ENCODE measurements at places on chromosomes 13 and 19. TPM values are rescaled to one million over a fixed set of nuclear protein-coding genes. Genes with fewer than 3 reads are reported as not detected.

DNA sequence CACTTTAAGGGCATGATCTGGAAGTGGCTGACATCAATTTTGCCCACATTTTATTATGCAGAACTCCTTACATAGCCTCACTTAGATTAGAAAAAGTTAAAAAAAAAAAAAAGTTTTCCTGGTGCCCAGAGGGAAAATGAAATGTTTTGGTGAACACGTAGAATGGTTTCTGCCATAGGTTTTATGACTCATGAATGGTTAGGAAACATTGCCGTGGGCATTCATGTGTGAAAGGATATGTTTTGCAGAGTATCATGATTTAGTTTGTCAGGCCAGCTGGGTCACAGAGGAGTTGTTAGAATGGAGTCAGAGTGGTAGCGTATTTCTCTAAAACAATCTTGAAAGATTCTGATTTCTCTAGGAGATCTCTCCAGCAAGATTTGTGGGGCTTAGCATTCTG is 133.8 kb downstream of the MRPL57 start:
- no peak for DNase-seq

DNA sequence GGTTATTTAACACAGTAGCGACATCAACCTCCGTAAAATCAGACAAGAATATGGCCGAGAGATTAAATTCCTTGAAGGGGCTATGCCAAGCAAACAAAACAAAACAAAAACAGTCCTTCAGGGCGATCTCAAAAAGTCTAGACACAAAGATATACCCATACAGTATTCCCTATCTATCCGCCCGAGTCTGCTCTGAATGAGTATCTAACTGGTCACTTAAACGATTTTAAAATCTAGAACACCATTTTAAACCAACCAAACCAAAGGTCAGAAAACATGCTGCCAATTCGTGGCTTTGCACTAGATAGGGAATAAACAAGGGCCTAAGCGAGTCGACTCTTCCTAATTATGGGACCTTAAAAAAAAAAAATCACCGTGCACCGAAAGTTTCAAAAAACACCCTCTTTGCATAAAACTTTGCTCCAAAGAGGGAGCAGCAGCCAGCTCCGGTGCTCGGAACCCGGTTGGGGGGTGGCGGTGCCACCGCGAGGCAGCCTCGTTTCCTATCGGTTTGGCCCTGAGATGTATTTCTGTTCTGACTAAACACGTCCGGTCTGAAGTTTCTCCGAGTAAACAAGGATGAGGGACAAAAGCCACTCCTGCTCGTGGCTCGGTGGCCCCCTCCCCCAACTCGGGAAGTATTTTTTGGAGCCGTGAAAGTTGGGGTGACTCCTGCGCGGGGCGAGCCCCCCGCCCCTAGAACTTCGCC is 1.8 kb downstream of the HMGB1 start:
- peak; percentile 89 for DNase-seq

DNA sequence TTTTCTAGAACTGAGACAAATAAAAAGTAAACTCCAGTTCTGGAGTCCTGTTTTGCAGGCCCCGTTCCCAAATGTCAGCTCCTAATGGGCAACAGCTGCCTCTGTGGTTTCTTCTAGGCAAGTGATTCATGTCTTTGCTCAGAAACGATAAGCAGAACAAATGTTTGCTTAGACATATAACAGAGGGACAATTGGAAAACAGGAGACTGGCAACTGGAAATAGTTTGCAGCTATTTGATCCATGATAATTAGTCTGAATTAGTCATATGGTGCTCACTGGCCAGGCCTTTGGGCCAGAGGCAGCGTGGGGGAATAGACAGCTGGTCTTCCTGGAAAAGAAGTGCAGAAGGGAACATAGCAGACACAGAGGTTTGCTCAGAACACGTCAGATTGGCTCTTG is 29.2 kb upstream of the TSHZ3 start:
- no peak for DNase-seq

DNA sequence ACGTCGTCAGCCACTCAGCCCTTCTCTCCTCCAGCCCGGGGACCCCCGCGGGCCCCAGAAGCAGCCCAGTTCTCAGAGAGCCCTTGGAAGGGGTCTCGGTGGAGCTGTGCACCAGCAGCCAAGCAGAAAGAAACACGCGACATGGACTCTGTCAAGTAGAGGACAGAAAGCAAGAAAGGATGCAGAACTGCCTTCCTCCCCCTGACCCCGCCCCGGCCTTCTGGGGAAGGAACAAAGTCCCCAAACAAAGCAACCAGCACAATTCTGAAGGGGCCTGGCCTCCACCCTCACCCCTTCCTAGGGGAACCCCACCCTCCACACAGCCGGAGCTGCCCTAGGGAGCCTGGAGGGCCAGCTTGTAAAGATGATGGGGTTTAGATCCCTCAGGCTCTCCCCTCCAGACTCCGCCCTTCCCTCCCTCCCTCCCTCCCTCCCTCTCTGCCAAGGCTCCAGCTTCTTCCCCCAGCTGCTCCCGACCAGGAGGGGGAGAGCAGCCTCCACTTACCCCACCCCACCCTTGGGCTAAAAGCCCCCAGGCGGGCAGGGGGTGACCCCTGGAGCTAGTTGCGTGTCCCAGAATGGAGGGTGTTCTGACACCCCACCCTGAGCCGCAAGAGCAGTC is 7.8 kb downstream of the LYL1 start:
- no peak for DNase-seq

PRSS57 gene
- total RNA-seq = not detected

GRCh38 chr19:51407511-51408131 is 9.8 kb downstream of the SIGLEC10 start:
- peak; percentile 56 for DNase-seq

GRCh38 chr19:42468273-42468796 is 25.6 kb upstream of the CXCL17 start:
- DNase-seq = no peak

KCTD4 gene
- not detected for total RNA-seq

DNA sequence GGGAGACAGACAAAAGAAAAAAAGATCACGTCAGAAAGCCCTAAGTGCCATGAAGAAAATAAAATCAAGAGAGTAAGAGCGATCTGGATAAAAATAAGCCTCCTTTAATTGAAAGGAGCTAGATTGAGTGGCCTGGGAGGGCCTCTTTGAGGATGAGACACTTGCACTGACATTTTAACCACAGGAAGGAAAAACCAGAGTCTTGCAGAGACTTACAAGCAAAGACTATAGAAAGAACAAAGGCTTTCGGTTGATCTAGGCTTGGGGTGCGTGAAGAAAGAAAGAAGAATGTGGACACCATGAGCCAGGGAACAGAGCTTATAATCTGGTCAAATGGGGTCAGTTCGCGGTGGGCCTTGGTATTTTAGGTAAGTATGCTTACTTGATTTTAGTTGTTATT is 342.7 kb downstream of the COG6 start:
- peak; percentile 41 for DNase-seq

- no peak for DNase-seq
Measured at GRCh38 chr13:113601166-113602070, 16.9 kb downstream of the TFDP1 start.

- DNase-seq = no peak
Measured at GRCh38 chr13:63190219-63190618, 1774.6 kb upstream of the PCDH20 start.

GRCh38 chr13:100483841-100484381 is 104.7 kb downstream of the GGACT start:
- DNase-seq = no peak

DNA sequence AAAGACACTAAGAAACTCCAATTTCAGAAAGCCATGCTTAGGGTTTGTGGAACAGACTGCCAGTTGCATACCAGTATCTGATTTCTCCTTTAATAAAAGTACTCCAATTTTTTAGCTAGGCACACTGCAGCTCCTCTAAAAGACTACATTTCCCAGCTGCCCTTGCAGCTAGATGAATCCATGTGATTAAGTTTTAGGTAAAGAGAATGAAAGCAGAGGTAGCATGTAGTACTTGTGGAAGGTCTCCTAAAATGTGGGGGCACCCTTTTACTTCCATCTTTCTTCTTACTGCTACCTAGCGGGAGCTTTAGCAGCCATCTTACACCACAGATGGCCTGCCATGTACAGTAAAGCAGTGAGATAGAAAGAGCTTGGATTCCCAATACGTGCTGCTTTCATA is 33.0 kb upstream of the TSC22D1 start:
- DNase-seq = no peak

- peak; percentile 26 for DNase-seq
Measured at GRCh38 chr19:28468701-28469459, 744.1 kb downstream of the UQCRFS1 start.

SSC5D gene
- total RNA-seq = 0.48 TPM

GRCh38 chr13:42322806-42323205 is 50.9 kb downstream of the AKAP11 start:
- no peak for DNase-seq

DNA sequence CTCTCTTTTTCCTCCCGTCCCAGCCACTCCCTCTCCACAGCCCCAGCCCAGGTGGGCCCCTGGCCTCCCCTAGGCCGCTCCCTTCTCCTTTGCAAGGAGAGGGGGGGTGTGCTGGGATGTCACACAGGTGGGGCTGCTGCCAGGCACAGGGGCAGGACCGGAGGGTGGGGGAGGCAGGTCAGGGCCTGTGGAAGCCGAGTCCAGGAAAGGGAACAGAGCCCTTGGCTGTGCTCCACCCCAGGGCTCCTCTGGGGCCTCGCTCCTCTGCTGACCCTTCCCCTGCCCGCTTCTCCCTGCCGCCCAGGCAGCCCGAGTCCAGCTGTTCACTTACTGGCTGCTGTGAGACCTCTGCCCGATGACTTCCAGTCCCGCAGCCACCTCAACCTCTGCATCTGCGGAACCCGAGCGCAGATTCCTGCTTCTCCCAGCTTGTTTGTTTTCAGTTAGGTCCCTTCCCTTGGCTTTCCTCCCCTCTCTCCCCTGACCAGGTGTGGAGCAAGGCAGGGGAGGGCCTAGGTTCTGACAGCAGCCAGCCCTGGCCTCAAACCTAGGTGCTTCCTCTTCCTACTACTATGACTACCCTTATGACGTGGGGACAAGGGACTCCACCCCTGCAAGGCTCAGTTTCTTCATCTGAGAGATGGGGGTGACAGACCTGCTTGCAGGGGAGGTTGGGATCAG is 850 bp upstream of the KLK11 start:
- DNase-seq = no peak

GRCh38 chr13:24142886-24143285 is 17.6 kb upstream of the SPATA13 start:
- no peak for DNase-seq

FPR3 gene
- not detected for total RNA-seq

- DNase-seq = no peak
Measured at GRCh38 chr19:14949876-14950275, 8.6 kb downstream of the OR7C2 start.

All from activated naive CD4-positive, alpha-beta T cell treated with anti-CD3 and anti-CD28 coated beads for 36 hours (primary cell).